Glutamatergic neuron (in vitro differentiated cells): ENCODE measurements at places on chromosomes 3 and 15.

- H3K36me3 ChIP-seq, result no peaks in the 10 kb centered on the region
- H3K27ac ChIP-seq, result no peak overlapping the region
- no peaks in the 10 kb centered on the region for H3K27me3 ChIP-seq
- H3K4me1 ChIP-seq, result peaks cover 22% of the 10 kb centered on the region
Measured at GRCh38 chr15:84910928-84911623, 26.6 kb downstream of the SLC28A1 start.

DNA sequence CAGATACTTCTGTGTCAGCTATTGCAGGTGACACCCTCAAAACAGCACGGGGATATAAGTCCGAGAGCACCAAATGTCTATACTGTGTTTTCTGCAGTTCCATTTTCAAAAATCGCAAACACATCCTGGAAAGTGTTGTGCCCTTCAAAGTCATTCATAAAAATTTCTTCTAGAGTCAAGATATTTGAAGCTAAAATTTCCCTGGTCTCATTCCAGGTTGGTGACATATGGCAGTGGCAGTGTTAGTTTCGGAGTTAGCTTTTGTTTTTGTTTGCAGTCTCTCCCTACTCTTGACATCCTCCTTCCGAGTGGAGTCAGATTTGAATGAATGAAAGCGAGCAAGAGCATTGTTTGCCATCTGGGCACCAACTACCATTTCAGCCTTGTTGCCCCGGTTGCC lies 3.2 kb upstream of the FSIP1 start:
- H3K4me3 ChIP-seq, result no peak overlapping the region
- H3K27ac ChIP-seq, result no peak overlapping the region
- H3K27me3 ChIP-seq, result peaks cover 2% of the 10 kb centered on the region
- peaks cover 33% of the 10 kb centered on the region for H3K4me1 ChIP-seq
- no peak for DNase-seq

- peaks cover 17% of the 10 kb centered on the region for H3K4me1 ChIP-seq
- H3K27ac ChIP-seq, result no peak overlapping the region
- no peak overlapping the region for H3K4me3 ChIP-seq
- peaks cover 4% of the 10 kb centered on the region for H3K27me3 ChIP-seq
- no peak for DNase-seq
Measured at GRCh38 chr15:90884719-90885431, 571 bp downstream of the FES start.

DNA sequence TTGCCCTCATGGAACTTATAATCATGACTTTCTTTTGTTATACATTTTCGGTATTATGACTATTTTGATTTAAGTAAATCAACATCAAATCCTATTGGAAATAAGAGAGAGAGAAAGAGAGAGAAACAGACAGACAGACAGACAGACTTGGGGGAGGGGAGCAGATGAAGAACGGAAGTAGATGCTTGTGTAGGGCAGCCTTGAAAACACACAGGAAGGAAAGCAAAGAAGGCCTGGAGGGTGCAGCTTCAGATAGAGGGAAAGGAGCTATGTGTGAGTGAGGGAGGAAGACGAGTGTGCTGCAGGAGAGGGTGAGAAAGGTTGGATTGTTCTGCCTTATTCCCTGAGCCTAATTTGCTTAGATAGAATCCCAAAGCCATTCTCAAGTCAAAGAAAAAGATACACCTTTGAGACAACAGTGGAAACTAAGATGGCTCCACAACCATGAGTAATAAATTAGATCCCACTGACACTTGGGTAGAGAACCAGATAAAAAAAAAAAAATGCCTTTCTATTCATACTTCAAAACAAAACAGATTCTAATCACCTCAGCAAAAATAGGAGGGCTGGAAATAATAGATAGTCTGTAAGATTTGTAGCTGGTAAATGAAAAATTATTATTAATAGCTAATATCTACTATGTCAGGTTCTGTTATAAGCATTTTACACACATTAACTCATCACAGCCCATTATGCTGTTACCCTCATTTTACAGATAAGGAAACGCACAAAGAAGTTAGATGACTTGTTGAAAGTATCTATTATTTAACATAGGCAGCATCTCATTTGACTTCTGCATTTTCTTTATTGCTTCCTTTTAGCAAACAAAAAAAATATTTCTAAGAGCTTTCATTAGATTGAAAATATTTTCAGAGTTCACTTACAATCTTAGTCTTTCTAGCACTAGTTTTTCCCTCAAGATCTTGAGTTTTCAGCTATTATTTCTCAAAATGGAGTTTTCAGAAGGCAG lies 214.1 kb downstream of the TNIK start:
- no peaks in the 10 kb centered on the region for H3K36me3 ChIP-seq
- H3K4me3 ChIP-seq, result no peak overlapping the region
- H3K27me3 ChIP-seq, result no peaks in the 10 kb centered on the region
- DNase-seq, result no peak
- H3K27ac ChIP-seq, result no peak overlapping the region

DNA sequence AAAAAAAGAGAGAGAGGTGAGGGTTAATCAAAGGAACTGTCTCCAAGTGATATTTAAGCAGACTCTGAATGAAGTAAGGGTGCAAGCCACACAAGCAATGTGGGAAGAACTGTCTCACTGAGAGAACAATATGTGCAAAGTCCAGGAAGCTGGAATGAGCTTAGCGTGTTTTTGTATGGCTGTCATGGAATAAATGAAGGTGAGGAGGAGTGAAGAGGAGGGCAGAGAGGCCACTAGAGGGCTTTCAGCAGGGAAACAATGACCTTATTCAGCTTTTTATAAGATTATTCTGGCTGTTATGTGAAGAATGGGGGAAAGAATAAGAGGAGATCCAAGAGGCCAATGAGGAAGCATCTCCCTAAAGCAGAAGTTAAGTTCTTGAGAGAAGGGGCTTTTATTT lies 86.9 kb upstream of the COL8A1 start:
- no peaks in the 10 kb centered on the region for H3K27me3 ChIP-seq
- DNase-seq, result no peak
- H3K36me3 ChIP-seq, result no peaks in the 10 kb centered on the region

DNA sequence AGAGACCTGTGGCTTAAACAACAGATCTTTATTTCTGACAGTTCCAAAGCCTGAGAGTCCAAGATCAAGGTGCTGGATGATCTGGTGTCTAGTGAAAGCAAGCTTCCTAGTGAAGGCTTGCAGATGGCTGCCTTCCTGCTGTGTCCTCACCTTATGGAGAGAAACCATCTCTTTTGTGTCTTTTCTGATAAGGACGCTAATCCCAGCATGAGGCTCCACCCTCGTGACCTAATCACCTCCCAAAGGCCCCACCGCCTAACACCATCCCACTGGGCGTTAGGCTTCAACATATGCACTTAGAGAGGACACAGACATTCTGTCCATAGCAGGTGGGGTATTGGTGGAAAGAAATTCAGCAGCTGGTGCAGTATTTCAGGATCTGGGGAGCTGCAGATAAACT lies 19.8 kb upstream of the LYSMD4 start:
- H3K36me3 ChIP-seq, result peaks cover 8% of the 10 kb centered on the region
- peak overlapping the region; percentile 63 for H3K4me3 ChIP-seq
- peaks cover 6% of the 10 kb centered on the region for H3K27me3 ChIP-seq
- DNase-seq, result peak; percentile 24
- H3K27ac ChIP-seq, result peak overlapping the region; percentile 94

GRCh38 chr3:52091586-52092270 lies 35.4 kb upstream of the DUSP7 start:
- H3K27ac ChIP-seq, result no peak overlapping the region
- no peak for DNase-seq
- peaks cover 2% of the 10 kb centered on the region for H3K27me3 ChIP-seq
- no peaks in the 10 kb centered on the region for H3K36me3 ChIP-seq
- peaks cover 31% of the 10 kb centered on the region for H3K4me1 ChIP-seq

DNA sequence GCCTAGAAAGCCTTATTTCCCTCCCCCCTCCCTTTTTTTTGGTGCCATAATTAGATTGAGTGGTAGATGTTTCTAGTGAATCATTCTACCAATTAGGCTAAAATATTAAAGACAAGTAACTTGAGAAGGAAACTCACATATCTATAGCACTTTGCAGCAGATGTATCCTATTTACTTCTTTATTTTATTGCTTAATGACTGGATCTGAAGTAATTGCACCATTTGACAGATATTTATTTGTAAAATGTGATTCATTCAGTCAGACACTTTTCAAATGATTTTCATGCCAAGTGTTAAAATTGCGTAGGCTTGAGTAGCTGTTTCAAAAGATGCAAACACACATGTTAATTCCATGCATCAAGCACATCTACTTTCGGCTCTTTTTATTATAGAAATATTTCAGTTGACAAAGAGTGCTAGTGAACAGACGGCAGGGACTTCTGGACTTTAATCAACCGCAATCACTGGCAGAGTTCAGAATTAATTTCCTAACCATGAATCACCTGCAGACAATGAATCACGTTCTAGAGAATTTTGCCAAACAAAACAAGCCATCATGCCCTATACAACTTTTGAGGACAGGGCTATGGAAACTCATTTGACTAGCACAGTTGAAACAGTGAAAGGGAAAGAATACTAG lies 636.8 kb downstream of the MECOM start:
- H3K4me3 ChIP-seq, result no peak overlapping the region
- H3K36me3 ChIP-seq, result no peaks in the 10 kb centered on the region
- no peaks in the 10 kb centered on the region for H3K4me1 ChIP-seq
- H3K27me3 ChIP-seq, result no peaks in the 10 kb centered on the region
- H3K27ac ChIP-seq, result no peak overlapping the region

DNA sequence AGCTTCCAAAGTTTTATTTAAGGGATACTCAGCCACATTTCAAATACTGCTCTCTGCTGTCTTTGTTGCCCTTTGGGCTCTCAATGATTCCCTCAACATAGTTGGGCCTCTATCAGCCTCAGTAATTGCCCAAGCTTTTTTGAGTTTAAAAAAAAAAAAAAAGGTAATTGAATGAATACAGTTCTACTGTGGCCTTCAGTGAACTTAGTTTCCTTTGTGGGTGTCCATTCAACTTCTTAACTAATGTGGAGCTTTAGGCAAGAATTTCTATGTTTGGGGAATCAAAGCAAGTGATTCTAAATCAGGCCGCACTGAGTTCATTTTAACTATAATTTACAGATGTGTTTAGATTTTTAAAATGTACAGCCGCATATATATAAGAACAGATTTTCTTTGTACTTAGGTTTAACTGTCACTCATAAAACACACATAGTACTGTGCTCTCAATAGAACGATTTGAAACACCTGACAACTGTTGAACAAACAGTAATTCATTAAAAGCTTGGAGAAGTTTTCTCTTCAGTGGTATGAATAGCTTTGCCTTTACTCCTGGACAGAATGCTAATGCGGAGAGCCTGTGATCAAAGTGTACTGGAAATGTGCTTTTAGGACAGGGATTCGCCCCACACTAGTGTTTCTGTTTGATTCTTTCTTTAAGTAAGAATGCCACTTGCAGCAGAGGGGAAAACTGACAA lies 844.9 kb upstream of the SEMA6D start:
- peaks cover 2% of the 10 kb centered on the region for H3K27me3 ChIP-seq
- H3K36me3 ChIP-seq, result no peaks in the 10 kb centered on the region
- H3K4me3 ChIP-seq, result no peak overlapping the region
- H3K27ac ChIP-seq, result no peak overlapping the region

- no peak overlapping the region for H3K4me3 ChIP-seq
- no peak overlapping the region for H3K27ac ChIP-seq
- H3K27me3 ChIP-seq, result peaks cover 4% of the 10 kb centered on the region
- H3K36me3 ChIP-seq, result no peaks in the 10 kb centered on the region
Measured at GRCh38 chr15:64004587-64004986, 41.7 kb downstream of the DAPK2 start.

- no peaks in the 10 kb centered on the region for H3K27me3 ChIP-seq
- no peaks in the 10 kb centered on the region for H3K4me1 ChIP-seq
- no peak overlapping the region for H3K4me3 ChIP-seq
- H3K36me3 ChIP-seq, result no peaks in the 10 kb centered on the region
Measured at GRCh38 chr3:83011481-83011880, 1250.0 kb upstream of the GBE1 start.

GRCh38 chr3:100144255-100144866 lies 30.1 kb upstream of the FILIP1L start:
- peaks cover under 1% of the 10 kb centered on the region for H3K4me1 ChIP-seq
- no peak for DNase-seq
- H3K36me3 ChIP-seq, result peaks cover 10% of the 10 kb centered on the region
- no peak overlapping the region for H3K4me3 ChIP-seq

DNA sequence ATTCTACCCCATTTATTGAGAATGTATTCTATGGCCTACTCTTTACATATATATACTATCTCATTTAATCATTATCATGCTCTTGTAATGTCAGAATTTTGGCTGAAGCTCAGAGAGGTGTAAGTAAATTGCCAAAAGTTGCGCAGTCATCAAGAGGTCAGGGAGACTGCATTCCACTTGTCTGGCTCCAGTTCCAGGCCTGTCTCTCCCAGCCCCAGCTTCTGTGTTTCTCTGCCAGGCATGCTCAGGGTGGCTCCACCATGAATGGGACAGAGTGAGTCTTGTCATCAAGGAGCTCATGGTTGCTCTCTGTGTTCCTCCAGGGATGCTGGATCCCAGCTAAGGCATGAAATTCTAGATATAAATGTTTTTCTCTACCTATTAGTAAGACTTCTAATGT lies 635.1 kb upstream of the MDFIC2 start:
- peaks cover 2% of the 10 kb centered on the region for H3K27me3 ChIP-seq
- H3K36me3 ChIP-seq, result no peaks in the 10 kb centered on the region
- H3K4me1 ChIP-seq, result no peaks in the 10 kb centered on the region
- no peak overlapping the region for H3K27ac ChIP-seq

- peak within 1 kb of the TSS; percentile 64 for H3K4me3 ChIP-seq
- H3K36me3 ChIP-seq, result peaks cover 11% of the 10 kb centered on the region
- H3K27me3 ChIP-seq, result peaks cover 24% of the 10 kb centered on the region
- H3K4me1 ChIP-seq, result peaks cover 11% of the 10 kb centered on the region
- DNase-seq, result peak; percentile 53
Measured at GRCh38 chr3:129001101-129001805, at the start of gene EFCC1. Gene EFCC1 (plus strand): TSS chr3:129001304. CDS start chr3:129001629, 325 bp downstream.

DNA sequence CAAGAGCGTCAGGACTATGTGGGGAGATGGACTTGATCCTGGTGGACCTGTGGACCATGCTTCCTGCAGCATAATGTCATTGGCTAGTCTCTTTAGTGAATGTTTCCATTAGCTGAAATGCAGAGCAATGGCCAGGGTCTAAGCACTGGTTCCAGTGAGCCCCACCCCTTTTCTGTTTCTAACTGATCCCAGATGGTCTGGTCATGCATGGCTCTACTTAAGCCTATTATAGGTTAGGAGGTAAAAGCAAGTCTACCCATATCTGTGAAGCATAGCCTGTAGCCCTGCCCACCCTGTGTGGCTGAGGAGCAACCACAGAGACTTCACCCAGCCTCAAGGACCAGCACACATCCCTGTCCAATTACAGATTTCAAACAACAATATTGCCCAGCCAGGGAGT lies 419.2 kb downstream of the ZNF385D start:
- no peak overlapping the region for H3K27ac ChIP-seq
- peaks cover 5% of the 10 kb centered on the region for H3K36me3 ChIP-seq
- DNase-seq, result no peak
- peaks cover 7% of the 10 kb centered on the region for H3K4me1 ChIP-seq
